Smooth muscle cell of trachea (primary cell): ENCODE measurements at places on chromosomes 13 and 19. TPM values are rescaled to one million over a fixed set of nuclear protein-coding genes. Genes with fewer than 3 reads are reported as not detected.

ZNF585A gene
- 5.0 and 6.5 TPM in 2 replicates for total RNA-seq

CEACAM6 gene
- not detected in 2 replicates for total RNA-seq

WTIP gene
- 13.2 and 65.0 TPM in 2 replicates for total RNA-seq

CYP2A7 gene
- total RNA-seq: not detected in 2 replicates

ZNF560 gene
- total RNA-seq: 1.0 and 2.2 TPM in 2 replicates

GIPC3 gene
- under 0.01 TPM in 1 of 2 replicates, not detected in the other for total RNA-seq

RPL18A gene
- 1,057 and 1,473 TPM in 2 replicates for total RNA-seq

ERICH6B gene
- not detected in 2 replicates for total RNA-seq

CATSPERD gene
- not detected in 2 replicates for total RNA-seq

PLIN4 gene
- 0.73 and 8.9 TPM in 2 replicates for total RNA-seq

NLRP7 gene
- under 0.01 TPM in 1 of 2 replicates, not detected in the other for total RNA-seq

LAIR1 gene
- total RNA-seq: not detected in 2 replicates

PPFIA3 gene
- 1.0 and 1.5 TPM in 2 replicates for total RNA-seq

ZNF460 gene
- 49.5 and 79.2 TPM in 2 replicates for total RNA-seq

FAAP24 gene
- total RNA-seq: 2.2 and 3.6 TPM in 2 replicates

HIPK4 gene
- total RNA-seq: 0.17 TPM in 1 of 2 replicates, not detected in the other

GGACT gene
- 4.0 and 6.5 TPM in 2 replicates for total RNA-seq

CEACAM21 gene
- not detected in 2 replicates for total RNA-seq

CALR gene
- total RNA-seq: 1,350 and 1,500 TPM in 2 replicates

ZSCAN4 gene
- total RNA-seq: not detected in 2 replicates

SPINT2 gene
- 1.8 and 3.1 TPM in 2 replicates for total RNA-seq

IGFL3 gene
- not detected in 2 replicates for total RNA-seq

ZFP82 gene
- total RNA-seq: 7.6 and 8.9 TPM in 2 replicates

NCR1 gene
- total RNA-seq: not detected in 2 replicates

PPP5C gene
- total RNA-seq: 64.2 and 66.8 TPM in 2 replicates

ZSCAN18 gene
- total RNA-seq: 56.6 and 92.3 TPM in 2 replicates

NKPD1 gene
- total RNA-seq: under 0.01 and 0.66 TPM in 2 replicates

IGFL4 gene
- not detected in 2 replicates for total RNA-seq

KLK7 gene
- total RNA-seq: not detected in 2 replicates
